T-helper 1 cell (primary cell): ENCODE measurements at places on chromosomes 13 and 19.

- no peak for DNase-seq
These were observed 869.5 kb upstream of the PCDH9 start for GRCh38 chr13:68099631-68100030.

GRCh38 chr13:32941368-32941767 is 74.9 kb upstream of the KL start:
- no peak for DNase-seq

DNA sequence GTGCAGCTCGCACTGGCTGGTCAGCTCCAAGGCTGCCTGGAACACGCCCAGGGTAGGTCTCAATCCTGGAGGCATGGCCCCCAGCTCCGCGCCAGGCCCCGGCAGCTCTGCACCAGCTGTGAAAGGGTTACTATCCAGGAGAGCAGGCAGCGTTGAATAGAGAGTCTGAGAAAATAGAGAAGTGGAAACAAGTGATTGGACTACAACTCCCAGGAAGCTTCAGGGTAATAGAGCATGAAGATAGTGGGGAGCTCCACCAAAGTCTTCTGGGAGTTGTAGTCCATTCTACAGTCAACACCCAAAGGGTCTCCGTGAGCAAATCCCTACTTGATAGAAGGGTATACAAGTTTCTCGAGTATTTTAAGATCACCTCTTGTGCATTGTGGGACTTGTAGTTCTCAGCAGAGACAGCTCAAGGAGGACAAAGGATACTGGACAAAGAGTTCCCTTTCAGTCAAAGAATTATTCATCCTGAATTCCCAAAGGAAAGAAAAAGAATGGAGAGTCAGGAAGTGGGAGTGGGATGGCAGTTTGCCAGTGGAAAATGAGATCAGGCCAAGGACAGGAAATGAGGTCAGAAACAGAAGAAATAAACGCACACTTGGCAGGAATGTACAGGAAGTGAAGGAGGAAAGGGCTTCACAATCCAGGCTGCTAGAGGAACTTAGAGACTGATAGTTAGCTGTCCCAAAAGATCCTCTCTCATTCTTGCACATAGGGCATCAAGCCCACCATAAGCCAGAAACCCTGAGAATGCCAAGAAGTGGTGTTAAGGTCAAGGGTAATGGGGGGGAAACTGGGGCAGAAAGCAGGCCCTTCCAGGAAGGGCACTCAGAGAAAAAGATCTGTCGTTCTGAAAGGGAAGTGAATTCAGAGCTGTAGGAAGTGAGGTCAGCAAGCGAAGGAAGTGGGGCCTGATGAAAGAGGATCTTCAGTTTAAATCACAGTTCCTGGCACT is 5.5 kb upstream of the MAMSTR start:
- peak; percentile 34 for DNase-seq

DNA sequence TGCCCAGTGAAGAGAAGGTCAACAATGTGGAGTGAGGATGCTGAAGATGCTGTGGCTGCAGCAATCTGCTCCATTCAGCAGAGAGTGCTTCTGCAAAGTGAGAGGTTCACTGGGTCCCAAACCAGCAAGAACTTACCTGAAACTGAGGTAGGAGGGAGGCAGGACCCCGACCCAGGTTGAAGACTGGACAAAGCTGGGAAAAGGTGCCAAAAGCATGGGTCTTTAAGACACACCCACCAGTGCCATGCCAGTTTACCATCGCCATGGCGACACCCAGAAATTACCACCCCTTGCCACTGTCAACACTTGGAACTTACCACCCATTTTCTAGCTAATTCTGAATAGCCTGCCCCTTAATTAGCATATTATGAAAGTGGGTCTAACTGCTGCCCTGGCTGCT is 70.7 kb downstream of the RGCC start:
- no peak for DNase-seq

DNA sequence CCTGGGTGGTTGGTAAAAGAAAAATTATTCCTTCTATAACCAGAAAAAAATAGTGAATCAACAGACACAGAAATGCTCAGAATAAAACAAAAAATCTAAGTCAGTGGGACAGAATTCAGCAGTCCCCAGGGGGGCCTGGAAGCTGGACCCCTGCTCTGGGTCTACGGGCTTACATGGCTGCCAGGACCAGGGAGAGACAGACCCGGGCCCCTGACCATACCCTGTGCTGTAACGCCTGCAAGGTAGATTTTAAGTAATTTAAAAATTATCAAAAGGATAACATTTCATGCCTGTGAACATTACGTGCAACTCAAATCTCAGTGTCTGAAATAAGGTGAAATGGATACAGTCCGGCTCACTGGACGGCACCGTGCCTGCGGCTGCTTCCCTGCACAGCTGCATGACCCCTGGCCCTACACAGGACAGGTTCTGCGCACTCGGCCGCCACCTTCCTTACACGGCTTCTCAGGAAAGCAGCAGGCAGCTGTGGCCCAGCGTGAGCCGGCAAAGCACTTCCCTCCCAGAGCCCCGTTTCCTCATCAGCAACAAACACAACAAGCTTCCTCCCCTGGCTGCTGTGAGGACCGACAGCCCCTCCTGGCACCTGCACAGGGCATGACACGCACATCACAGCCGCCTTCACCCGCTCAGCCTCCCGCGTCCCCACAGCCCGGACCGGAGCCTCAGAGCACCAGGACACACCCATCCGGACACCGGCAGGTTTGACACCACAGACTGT is 22.2 kb downstream of the RASA3 start:
- DNase-seq, result peak; percentile 67

DNA sequence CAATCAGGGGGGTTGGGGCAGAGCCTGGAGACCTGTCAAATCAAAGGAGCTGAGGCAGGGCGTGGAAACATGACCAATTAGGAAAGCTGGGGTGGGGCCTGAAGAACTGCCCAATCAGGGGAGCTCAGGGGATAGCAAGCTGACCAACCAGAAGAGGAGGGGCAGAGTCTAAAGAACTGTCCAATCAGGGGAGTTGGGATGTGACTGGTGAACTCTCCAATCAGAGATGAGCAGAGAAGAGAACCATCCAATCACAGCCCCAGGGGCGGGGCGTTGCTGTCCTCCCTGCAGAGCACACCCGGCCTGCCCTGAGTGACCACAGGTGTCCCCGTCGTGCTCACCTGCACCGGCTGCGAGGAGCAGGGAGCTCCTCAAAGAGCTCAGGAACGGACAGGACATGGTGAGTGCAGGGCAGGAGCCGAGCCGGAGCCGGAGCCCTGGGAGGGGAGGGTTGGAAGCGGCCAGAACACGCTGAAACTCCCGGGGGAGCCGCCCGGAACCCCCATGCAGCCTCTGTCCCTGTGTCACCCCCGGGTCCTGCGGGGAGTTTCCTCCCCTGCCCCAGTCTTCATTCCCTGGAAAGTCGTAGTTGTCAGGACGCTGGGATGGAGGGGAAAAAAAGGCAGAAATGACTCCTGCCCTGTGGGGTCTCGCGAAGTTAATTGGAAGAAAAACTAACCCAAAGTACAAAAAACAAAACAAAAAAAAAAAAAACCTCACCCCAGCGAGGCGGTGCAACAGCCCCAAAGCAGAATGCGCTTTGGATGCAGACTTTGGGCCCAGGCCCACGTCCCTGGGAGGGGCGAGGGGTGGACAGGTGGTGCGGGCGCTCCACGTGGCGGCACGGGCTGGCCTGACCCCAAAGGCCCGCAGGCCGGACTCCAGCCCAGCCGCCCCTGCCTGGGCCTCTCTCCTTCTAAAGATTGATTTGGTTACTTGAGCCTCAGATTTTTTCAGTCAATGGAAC is at the start of gene ZNF556:
TSS of gene ZNF556 (plus strand) at position 311 of the 967 bp plus-strand sequence. CDS start at position 398, 87 bp downstream.
- DNase-seq, result no peak

- no peak for DNase-seq
These were observed 37.0 kb upstream of the TEX29 start for GRCh38 chr13:111283457-111283856.

- DNase-seq, result no peak
These were observed 146.3 kb downstream of the DCLK1 start for GRCh38 chr13:35984776-35985453.

DNA sequence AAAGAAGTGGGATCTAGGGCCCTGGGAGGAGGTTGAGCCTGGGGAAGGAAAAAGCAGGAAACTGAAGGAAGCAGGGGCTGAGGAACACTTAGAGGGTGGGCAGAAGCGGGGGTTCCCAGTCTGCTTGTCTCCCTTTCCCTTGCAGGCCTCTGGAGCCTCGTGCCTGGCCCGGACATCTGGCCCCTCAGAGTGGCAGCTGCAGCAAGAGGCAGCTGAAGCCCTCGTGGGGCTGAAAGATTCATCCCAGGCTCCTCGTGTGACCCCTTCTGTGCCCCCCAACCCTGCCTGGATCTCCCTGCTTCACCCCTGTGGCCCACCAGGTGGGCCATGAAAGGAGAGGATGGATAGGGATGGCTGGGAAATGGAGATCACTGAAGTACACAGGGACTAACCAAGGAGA is 5.5 kb downstream of the DMRTC2 start:
- DNase-seq, result no peak

DNA sequence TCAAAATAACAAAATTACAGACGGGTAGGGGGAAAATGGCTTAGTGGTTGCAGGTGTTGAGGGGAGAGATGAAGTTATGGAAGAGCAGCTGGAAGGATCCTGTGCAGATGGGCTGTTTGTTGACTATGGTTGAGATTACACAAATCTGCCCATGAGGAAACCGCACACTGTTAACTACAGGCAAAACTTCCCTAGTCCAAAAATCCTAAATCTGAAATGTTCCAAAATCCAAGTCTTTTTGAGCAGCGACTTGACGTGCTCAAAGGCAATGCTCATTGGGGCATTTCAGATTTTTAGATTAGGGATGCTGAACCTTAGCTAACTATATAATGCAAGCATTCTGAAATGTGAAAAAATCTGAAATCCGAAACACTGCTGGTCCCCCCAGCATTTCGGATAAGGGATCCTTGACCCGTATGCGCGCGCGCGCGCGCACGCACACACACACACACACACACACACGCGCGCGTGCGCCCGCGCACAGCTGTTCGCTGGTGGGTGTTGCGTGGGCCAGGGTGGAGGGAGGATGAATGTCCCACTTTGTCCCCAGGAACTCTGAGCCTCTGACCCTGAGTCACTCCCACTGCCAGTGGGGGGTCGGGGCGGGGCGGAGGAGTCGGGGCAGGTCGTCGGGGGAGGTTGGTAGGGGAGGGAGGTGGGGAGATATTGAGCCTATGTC is 6.8 kb downstream of the F2RL3 start:
- no peak for DNase-seq

- DNase-seq, result no peak
These were observed 161.8 kb downstream of the KCTD12 start for GRCh38 chr13:76724421-76724820.

DNA sequence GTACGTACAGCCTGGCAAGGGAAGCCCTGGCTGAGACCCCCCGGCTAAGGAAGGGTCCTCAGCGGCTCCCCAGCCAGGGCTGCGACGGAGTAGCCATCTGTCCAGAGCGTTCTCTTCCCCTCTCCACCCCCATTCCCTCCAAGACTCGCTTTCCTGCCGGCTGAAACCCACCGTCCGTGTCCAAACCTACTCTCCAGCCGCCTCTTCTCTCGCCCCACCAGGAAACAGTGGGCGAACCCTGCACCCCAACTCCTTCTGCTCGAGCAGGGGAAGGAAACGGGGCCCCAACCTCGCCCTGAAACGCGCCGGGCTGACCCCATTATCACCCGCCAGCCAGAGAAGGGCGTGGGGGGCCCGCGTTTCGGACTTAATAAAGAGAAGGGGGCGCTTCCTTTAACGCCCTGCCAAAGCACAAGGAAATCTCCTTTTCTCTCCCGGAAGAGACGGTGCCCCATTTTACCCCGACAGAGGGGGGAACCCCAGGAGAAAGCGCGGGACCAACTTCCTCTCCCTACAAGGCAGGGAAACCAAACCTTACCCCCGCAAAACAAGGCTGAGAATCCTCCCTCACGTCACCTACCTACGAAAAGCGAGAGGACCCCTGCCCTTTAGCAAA is 2.5 kb downstream of the ZC3H4 start:
- peak; percentile 69 for DNase-seq

GRCh38 chr13:75790198-75790970 is 154.3 kb downstream of the LMO7 start:
- no peak for DNase-seq

DNA sequence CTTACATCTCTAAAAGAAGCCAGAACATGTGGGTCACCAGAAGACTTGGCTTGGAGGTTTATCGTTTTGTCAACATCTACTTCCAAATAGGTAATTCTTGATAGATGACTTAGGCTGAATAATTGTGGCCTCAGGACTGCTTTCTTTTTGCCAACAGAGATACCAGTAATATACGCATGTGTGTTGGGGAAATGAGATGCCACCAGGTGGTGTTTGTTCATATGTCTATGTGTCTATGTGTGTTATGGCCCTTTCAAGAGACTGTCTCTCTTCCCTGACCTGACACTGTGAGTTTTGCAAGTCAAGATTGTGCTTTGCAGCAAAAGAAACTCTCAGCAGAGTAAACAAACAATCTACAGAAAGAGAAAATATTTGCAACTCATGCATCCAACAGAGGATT is 31.6 kb upstream of the METTL21C start:
- DNase-seq, result peak; percentile 36

DNA sequence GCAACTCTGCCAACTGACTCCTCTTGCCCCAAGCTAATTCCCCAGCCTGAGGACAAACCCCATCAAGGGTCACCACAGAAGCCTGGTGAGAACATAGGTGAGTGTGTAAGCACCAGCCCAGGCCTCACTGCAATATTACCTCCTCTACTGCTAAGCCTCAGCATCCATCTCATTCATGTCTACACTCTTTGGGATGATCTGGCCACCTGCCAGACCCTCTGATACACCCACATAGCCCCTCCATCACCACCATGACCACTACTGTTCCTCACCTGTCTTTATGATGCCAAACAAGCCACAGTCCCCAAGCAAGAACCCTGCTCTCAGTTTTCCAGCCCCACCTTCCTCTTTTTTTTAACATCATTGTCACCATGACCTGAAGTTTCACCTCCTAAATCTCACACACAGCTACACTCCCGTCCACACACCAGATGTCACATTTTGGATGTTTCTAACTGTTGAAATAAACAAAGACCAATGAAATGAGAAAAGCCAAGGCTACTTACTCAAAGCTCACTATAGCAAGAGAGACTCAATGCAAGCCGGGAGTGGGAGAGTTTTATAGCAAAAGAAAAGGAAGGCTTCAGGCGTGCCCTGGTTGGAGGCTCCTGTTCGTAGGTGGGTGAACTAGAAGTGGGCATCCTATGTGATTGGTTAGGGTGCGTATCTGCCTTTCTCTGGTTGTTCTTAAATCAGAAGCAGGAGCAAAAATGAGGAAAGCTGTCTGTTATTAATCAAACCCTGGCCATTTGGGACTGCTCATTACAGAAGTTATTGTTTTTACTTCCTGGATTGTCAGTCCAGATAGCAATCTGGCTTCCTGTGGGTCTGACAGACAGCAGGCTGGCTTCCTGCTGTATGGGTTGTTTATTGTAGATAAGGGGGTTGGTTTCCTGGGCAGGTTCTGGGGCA is 2.0 kb downstream of the ZNF792 start:
- DNase-seq, result no peak

DNA sequence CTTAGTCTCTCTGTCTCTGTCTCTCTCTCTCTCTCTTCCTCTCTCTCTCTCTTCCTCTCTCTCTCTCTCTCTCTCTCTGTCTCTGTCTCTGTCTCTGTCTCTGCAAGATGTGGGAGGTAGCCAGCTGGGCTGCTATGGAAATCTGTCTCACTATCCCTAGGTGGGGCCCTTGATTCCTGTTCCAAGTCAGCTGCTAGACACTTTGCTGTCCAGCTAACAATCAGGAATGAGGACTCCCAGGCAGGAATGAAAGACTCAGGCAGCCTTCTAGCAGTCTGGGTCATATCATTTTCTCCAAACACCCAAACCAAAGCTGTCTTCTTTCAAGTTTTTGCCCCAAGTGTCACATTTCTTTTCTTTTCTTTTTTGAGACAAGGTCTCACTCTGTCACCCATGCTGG is 23.2 kb downstream of the CATSPERD start:
- no peak for DNase-seq
